Activated CD4-positive, alpha-beta T cell treated with anti-CD3 and anti-CD28 coated beads, Interleukin-10, Interleukin-2, amounts not matched to agents 100 ng/mL and 50 ng/mL, durations not matched to agents 16 hours and 8 hours (primary cell): ENCODE measurements at places on chromosomes 2 and 18.

DNA sequence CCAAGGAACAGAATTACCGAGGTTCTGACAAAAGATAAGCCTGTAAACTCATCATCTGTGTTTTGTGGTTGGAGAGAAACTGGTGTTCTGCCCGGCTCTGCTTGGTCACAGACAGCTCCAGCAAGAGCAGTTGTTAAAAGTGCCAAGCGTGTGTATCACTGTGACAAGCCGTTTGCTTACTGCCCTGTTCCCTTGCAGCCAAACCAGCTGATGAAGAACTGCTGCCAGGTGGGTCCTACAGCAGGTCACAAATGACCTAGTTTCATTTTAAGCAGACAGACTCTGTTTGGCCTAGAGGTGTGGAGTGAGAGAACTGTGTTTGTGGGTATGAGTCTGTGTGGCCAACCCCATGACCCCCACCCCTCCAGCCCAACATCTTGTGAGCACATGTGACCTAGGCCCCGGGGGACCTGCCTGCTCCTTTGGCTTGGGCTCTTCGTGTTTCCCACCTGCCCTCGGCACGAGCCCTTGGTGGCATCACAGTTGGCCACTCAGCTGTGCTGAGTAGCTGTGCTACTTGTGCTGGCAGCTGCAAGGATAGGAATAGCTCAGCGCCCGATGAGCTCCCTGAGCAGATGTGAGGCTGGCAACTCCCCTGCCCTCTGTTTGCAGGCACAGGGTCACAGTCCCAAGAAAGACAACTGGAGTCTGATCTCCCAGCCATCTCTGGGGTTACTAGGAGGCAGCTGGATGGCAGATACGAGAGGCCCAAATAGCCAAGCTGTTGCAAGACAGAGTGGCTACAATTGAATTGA, 9.7 kb downstream of the OXER1 start:
- DNase-seq = no peak

DNA sequence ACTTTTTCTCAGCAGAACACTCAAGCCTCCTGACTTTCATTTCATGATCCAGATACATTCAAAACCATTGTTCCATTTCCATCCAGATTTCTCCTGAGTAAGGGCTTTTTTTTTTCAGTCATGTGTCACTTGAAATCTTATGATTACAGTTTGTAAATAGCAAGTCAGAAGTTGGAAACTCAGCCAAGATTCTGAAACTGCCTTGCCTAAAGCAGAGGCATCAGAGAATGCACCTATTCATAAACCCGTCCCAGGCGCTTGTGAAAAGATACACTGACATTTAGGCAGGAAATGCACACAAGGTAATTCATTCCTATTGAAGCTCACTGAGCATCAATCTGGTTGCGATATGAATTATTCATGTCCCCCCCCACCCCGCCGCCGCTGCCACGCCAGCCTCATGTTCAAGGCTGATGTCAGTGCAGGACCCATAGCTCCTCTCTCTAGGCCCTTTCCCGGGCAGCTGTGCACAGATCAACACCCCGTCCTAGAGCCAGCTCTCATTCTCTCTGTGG, 30.4 kb upstream of the MGAT4A start:
- peak; percentile 69 for DNase-seq

- no peak for DNase-seq
Observed at GRCh38 chr2:226018641-226019040, 619.1 kb downstream of the NYAP2 start.

DNA sequence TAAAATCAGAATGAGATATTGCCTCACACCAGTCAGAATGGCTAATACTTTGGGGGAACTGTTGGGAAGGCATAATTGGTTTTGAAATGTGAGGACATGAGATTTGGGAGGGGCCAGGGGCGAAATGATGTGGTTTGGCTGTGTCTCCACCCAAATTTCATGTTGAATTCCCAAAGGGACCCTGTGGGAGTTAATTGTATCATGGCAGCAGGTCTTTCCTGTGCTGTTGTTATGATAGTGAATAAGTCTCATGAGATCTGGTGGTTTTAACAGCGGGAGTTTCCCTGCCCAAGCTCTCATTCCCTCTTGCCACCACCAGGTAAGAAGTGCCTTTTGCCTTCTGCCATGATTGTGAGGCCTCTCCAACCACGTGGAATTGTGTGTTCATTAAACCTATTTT, 59.6 kb downstream of the CSRNP3 start:
- no peak for DNase-seq

GRCh38 chr2:169661265-169661664, 32.9 kb downstream of the CFAP210 start:
- no peak for DNase-seq
